Stimulated activated CD4-positive, alpha-beta T cell treated with anti-CD3 and anti-CD28 coated beads, Interleukin-4, amount 100 ng/mL, for 4 hours (primary cell): ENCODE measurements at places on chromosomes 4 and X.

DNA sequence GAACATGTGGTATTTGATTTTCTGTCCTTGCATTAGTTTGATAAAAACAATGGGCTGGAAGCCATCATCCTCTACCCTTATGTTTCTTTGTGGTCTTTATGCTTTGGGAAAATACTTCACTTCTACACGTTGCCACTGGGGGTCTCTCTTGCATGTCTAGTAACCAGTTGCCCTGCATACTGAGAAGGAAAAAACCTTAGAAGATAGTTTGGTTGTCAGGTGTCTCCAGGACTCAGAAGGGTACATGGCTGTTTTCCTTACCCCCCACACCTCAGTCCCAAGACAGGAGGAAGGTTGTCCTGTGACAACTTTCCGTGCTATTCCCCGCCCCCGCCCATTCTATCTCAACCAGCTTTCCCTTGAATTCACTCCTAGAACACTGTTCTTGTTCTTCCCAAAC is 62.1 kb upstream of the LANCL3 start:
- DNase-seq = no peak

DNA sequence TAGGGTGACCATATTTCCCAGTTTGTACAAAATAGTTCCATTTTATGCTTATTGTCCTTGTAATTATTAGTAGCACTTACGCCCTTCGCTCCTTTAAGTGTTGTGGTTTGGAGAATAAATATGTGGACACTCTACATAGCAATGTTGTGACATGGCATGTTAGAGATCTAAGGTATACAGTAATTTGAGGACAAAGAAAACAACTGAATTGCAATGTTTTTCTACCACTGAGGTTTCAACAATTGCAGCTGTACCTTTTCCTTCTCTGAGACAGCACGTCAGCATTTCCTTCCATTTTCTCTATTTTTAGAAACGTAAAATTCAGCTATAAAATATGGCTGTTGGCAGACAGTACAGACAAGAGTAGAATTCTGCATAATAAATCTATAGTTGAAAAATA is 323.1 kb downstream of the MAPK10 start:
- DNase-seq = no peak

- DNase-seq = no peak
Measured at GRCh38 chrX:87299563-87300160, 217.9 kb upstream of the KLHL4 start.

- no peak for DNase-seq
Measured at GRCh38 chr4:7903791-7904516, 35.7 kb downstream of the AFAP1 start.

- no peak for DNase-seq
Measured at GRCh38 chr4:138975225-138975624, 40.4 kb upstream of the NOCT start.

DNA sequence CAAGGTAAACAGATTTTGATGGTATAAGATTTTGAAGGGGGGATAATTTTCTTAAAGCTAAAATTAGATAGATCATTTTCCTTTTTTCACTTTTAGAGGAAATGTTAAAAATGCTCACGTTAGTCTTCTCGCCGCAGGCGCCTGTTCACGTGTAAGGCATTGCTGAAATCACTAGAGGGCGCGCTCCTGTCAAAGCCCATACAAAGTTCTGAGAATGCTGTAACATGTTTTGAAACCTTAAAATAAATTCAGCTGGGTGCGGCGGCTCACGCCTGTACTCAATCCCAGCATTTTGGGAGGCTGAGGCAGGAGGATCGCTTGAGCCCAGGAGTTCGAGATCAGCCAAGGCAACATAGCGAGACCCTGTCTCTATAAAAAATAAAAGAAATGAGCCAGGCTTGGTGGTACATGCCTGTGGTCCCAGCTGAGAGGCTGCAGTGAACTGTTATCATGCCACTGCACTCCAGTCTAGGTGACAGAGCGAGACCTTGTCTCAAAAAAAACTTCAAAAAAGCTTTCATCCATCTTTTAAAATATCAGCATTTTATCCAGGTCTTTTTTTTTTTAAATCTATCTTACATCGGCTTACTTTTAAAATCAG is 138.0 kb downstream of the RBMX2 start:
- DNase-seq = peak; percentile 3

DNA sequence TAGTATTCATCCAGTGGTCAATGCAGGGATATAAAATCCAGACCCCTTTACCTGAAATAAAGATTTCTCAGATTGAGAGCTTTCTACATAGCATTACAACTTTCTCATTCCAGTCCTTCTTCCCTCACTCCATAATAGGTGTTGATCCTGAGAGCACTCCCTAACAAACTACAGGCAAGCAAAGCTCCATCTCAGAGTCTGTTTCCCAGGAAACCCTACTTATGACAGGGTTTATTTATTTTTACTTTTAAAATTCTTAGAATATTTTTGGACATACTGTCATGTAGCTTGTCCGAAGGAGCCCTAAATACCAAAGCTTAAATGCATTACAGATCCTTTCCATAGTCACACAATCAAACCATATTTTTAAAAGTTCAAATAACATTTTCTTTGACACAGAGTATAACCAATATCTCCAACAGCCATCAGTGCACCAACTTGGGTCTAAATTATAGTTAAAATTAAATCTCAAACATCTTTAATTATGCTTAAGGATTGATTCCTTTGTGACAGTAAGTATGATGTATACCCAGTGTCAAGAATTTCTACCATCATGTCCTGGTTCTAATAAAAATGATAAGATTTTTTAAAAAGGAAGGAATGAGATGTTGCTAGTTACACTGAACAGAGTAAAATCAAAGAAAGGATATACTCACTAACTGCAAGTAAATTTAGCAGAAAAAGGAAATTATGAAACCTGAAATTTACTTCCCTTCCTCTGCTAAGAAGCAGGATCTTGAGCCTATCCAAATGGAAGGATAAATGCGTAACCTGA is 580.4 kb upstream of the ADGRL3 start:
- DNase-seq = no peak
